ENCODE measurements at places on chromosomes 7 and 10. TPM values are rescaled to one million over a fixed set of nuclear protein-coding genes. Genes with fewer than 3 reads are reported as not detected.

The TWIST1 gene
- 10.6 TPM for total RNA-seq

The NRG3 gene
- total RNA-seq, result 0.30 TPM

The BMI1 gene
- 16.7 TPM for total RNA-seq

The GLI3 gene
- total RNA-seq, result 17.4 TPM

The CYP2W1 gene
- total RNA-seq, result 31.6 TPM

The TBL2 gene
- total RNA-seq, result 36.9 TPM

The EPDR1 gene
- total RNA-seq, result 1.1 TPM

The LSM5 gene
- 15.0 TPM for total RNA-seq

The FAM25A gene
- 795 TPM for total RNA-seq

The SFTPA1 gene
- not detected for total RNA-seq

The ZNF679 gene
- total RNA-seq, result not detected

The APBB1IP gene
- total RNA-seq, result 2.5 TPM

The NPC1L1 gene
- not detected for total RNA-seq

The AOAH gene
- 3.1 TPM for total RNA-seq

The ARMC3 gene
- total RNA-seq, result not detected

The ABHD11 gene
- total RNA-seq, result 29.0 TPM

The FGFBP3 gene
- total RNA-seq, result 1.6 TPM

The PTPRN2 gene
- 1.6 TPM for total RNA-seq

The CLDN3 gene
- total RNA-seq, result 22.8 TPM

The LAMB1 gene
- total RNA-seq, result 84.2 TPM

The NME8 gene
- 2.1 TPM for total RNA-seq

The NKX6-2 gene
- total RNA-seq, result not detected

The LRRD1 gene
- total RNA-seq, result not detected

The HOXA9 gene
- 44.7 TPM for total RNA-seq

The SCART1 gene
- 1.3 TPM for total RNA-seq

The ITGB8 gene
- 43.2 TPM for total RNA-seq

The DENND2A gene
- total RNA-seq, result 0.97 TPM

The SFRP5 gene
- total RNA-seq, result 2.0 TPM

The LIPJ gene
- total RNA-seq, result 0.15 TPM

The NEUROG3 gene
- not detected for total RNA-seq
